ENCODE measurements at places on chromosomes 13 and 19.
A peak's percentile ranks its signal among the peaks of the same experiment; 100 is the strongest.

- DNase-seq = no peak
These were observed 71.2 kb upstream of the ADGRE5 start for GRCh38 chr19:14310055-14310454.

DNA sequence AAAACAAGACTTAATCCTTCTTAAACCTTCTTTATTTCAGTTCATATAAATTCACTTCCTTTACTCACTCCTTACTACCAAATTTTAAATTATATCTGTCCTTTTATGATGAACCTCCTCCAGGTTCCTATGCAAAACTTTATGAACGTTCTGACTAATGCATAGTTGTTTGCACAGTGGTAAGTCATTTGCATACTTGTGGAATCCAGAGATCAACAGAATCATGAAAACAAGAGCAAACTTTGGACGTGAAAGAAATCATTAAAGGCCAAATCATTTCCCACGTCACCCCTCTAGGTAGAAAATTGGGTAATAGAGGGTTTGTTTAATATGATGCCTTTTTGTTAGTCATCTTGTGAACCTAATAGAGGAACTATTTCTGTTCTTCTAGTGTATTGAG is 32.3 kb upstream of the MYCBP2 start:
- no peak for DNase-seq

GRCh38 chr13:102870677-102871415 is 25.0 kb downstream of the ERCC5 start:
- DNase-seq = no peak

- DNase-seq = no peak
These were observed 10.3 kb downstream of the COG6 start for GRCh38 chr13:39665763-39666162.

GRCh38 chr13:48184260-48184659 is 48.7 kb upstream of the ITM2B start:
- no peak for DNase-seq

GRCh38 chr13:48843630-48844380 is 131.9 kb upstream of the FNDC3A start:
- no peak for DNase-seq

- DNase-seq = peak; percentile 85
These were observed 64.7 kb upstream of the STARD13 start for GRCh38 chr13:33349986-33350826.

- no peak for DNase-seq
These were observed 427 bp downstream of the ZNF160 start for GRCh38 chr19:53102756-53103233.

GRCh38 chr13:101307181-101307701 is 109.1 kb downstream of the NALCN start:
- no peak for DNase-seq

DNA sequence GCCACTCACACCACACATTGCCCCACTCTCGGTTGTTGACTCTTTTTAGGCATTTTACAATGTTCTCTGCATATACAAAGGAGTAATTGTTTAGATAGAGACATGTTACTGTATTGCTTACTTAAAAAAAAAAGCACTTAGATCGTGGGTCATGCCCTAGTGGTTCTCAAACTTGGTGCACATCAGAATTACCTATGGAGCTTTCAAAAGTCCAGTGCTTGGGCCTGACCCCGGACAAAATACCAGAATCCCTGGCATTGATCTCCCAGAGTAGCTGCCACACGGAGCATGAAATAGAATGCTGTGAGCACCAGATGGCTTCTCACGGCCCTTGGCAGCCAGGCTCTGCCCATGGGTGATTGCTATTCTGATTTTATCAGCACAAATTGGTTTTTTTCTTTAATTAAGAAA is 20.0 kb downstream of the ACP7 start:
- DNase-seq = no peak

GRCh38 chr13:102659168-102659713 is 35.6 kb downstream of the METTL21C start:
- DNase-seq = no peak

Data from coronary artery (tissue), 2 donors.